ENCODE measurements at places on chromosomes 4 and X. TPM values are rescaled to one million over a fixed set of nuclear protein-coding genes. Genes with fewer than 3 reads are reported as not detected.

Gene MAPK10
- total RNA-seq: 69.6 TPM

Gene MAN2B2
- 17.3 TPM for total RNA-seq

Gene HPGD
- 2.7 TPM for total RNA-seq

Gene EFHC2
- total RNA-seq: 0.45 TPM

Gene IL21
- total RNA-seq: not detected

Gene RTL9
- total RNA-seq: 1.5 TPM

GRCh38 chr4:84502955-84503373 lies 3.9 kb upstream of the NKX6-1 start:
- no peak for DNase-seq

DNA sequence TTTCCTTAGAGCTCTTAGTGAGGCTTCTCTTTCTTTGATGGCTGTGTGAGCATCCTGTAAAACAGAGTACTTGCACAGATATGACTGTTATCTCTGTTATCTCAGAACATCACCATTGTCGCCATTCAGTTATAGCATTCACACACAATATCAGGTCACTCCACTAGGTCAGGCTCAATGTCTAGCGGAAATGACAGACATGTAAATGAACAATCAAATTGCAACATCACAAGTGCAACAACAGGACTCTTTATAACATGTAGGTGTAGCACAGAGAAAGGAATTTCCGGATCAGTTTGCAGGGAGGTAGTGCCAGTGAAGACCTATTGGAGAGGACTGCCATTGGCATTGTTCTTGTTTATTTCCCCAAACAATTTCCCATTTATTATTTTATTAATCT lies 43.2 kb upstream of the IGSF1 start:
- DNase-seq: no peak

DNA sequence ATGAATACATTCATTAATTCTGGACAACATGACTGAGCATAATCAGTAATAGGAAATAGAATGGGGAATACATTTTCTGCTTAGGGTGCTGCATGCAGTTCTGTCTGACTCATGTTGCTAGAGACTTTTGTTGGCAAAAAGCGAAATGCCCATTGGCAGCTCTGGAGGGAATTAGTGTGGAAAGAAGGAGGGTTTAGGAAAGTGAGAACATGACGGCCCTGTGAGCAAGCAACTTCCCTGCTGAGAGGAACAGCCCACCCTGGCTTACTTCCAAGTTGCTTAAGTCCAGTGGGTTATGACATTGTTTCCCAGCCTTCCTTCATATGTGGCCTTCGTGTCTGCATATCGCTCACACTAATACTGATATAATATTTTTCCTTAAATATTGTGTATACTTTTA lies 13.8 kb downstream of the MAD2L1 start:
- peak; percentile 96 for DNase-seq

- DNase-seq: peak; percentile 16
Observed at GRCh38 chrX:118225711-118226428, 109.3 kb upstream of the KLHL13 start.

DNA sequence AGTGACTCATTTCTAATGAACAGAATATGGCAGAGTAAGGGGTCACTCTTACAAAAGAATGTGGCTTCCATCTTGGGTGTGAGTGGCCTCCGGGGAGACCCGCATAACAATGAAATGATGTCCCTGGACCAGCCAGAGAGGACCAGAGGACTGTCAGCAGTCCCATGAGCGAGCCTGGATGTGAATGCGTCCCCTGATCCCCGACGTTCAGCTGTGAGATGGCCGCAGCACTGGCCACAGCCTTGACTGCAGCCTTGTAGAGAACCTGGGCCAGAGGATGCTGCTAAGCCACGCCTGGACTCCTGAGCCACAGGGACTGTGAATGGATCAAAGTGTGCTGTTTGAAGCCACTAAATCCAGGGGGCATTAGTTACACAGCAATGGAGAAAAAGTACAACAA lies 53.8 kb downstream of the MTNR1A start:
- no peak for DNase-seq

DNA sequence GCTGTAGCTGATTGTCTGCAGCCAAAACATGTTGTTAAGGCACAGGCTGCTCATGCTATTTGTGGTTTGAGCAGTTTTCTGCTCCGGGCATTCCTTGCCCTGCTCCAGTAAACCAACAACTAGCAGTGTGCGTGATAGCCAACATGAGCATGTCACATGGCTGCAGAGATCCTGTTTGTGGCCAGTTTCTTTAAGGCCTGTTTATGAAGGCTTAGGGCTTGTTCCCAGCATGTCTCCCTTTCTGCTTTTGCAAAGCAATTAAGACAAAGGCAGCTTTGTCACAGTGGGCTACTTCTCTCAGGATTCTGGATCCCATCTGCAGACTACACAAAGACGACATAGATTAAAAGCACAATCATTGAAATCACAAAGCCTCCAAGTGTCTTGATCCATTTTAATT lies 160.5 kb downstream of the ZNF518B start:
- peak; percentile 57 for DNase-seq

- DNase-seq: peak; percentile 48
Observed at GRCh38 chr4:8427761-8428287, 12.7 kb downstream of the ACOX3 start.

DNA sequence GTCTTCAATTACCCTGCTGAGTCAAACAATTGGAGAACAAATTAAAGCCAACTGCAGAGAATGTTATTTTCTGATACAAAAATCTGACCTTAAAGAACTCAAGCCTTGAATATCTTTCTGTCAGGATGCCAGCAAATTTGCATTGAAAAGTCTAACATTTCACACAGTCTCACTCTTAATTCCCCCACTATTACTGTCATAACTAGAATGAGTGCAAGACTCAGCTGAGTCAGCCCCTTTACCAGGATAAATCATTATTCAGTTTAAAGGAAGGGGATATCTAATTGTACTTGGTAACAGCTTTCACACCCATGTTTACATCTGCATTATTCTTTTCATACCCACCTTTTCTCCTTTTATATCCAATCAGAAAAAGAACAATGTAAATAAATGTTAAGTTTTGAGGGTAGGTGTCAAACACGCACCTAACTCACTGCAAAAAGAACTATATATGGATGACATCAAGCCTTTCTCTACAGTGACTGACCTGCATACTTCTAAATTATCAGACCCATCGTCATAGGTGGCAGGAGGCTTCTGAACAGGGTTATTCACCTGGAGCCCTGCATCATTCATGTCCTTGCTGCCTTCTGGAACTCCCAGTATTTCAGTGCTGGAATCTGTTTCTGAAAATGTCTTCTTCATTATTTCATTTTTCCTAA lies 117.4 kb downstream of the TMA16 start:
- DNase-seq: no peak

DNA sequence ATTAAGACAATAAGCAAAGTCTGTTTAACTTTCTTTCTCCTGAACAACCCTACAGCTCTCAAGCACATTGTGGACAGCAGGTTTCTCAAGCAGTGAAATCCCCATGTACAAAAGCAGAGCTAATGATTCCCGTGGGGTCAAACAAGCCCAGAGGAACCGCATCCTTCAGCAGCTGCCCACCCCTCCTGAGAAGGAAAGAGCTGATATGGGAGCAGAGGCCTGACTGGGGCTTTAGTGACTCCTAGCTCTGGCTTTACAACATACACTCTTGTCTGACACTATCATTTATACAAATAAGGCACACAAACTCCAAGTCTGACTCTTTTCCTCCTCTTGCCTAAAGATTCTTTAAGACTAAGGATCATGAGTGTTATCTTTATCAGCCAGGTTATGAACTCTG lies 32.8 kb downstream of the HDAC8 start:
- DNase-seq: peak; percentile 7

DNA sequence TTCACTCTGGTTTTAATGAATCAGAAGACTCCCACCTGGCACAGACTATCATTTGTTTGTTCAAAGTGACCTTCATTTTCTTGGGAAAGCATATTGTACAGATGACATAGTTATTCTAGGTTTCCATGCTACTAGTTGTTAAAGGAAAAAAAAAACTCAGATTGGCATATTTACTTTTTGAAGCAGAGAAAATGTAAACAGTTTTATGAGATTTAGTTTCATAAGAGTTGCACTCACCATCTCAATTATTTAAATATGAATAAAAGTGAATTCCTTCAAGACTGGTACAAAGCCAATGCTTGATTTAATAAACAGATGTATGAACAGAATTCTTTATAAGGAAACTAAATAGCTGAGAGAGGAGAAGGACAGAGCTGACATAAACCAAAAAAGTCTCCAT lies 280.3 kb upstream of the UGT8 start:
- DNase-seq: no peak

DNA sequence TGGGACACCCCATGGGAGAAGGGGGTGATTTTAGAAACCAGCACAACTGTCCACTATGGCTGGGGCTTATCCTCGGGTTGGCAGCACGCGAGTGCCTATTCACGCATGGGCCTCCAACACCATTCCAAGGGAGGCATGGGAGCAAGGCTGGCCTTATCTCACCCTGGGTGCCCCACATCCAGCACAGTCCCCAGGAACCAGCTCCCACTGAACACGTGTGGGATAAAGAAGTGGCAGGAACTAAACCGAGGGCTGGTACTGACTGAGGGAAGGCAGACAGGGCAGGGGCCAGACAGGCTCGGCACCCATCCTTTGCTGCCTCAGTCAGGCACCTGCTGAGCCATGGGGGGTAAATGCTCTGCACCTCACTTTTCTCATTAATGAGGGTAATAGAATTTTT lies 43.7 kb upstream of the GPR78 start:
- DNase-seq: no peak

GRCh38 chr4:165663411-165663810 lies 209.6 kb upstream of the TLL1 start:
- DNase-seq: peak; percentile 79

GRCh38 chr4:76703123-76703490 lies 194.8 kb downstream of the SOWAHB start:
- no peak for DNase-seq

All from fibroblast of the aortic adventitia (primary cell).